ENCODE measurements at places on chromosomes 4 and X. TPM values are rescaled to one million over a fixed set of nuclear protein-coding genes. Genes with fewer than 3 reads are reported as not detected.
A peak's percentile ranks its signal among the peaks of the same experiment; 100 is the strongest.

DNA sequence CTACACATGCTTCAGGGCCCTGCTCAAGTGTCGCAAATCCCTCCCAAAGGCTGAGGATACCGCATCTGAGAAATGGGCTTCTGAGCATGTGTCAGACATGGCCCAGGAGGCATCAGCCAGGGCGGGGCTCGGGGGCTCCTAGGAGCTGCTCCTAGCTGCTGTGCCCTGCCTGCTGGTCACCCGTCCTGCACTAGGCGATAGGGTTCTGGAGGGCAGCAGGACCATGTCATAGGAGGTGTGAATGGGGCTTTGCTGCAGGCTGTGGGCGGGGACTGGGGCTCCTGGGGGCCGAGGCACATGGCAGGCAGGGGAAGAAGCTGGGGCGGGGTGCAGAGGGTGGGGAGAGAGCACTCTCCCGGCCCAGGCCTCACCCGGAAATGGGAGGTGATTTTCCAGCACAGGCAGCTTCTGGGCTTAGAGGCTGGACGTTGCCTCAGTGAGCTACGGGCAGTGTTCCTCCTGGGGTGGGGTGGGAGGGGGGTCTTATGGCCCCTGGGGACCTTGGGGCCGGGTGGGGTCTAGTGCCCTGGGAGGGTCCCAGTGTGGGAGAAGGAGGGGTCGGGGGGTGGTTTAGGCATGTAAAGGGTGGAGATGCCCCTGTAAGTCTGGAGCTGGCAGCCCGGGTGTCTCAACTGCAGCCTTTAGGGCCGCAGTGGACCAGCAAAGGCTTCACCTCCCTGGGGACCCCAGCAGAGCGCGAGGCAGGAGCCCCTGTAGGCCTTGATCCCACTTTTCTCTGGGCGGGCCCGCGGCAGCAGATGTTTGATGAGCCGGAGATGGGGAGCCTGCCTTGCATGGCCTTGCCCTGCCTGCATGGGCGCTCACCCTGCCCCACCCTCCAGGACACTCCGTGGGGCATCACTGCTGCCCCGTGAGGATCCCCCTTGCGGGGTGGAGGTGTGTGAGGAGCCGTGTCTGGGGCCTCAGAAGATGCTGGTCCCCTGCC, 98.6 kb upstream of the LRPAP1 start:
- DNase-seq = no peak

- no peak for DNase-seq
Measured at GRCh38 chr4:508675-509638, 9.9 kb downstream of the PIGG start.

GRCh38 chr4:55184600-55185523, 59.5 kb upstream of the KDR start:
- peak; percentile 34 for DNase-seq

DNA sequence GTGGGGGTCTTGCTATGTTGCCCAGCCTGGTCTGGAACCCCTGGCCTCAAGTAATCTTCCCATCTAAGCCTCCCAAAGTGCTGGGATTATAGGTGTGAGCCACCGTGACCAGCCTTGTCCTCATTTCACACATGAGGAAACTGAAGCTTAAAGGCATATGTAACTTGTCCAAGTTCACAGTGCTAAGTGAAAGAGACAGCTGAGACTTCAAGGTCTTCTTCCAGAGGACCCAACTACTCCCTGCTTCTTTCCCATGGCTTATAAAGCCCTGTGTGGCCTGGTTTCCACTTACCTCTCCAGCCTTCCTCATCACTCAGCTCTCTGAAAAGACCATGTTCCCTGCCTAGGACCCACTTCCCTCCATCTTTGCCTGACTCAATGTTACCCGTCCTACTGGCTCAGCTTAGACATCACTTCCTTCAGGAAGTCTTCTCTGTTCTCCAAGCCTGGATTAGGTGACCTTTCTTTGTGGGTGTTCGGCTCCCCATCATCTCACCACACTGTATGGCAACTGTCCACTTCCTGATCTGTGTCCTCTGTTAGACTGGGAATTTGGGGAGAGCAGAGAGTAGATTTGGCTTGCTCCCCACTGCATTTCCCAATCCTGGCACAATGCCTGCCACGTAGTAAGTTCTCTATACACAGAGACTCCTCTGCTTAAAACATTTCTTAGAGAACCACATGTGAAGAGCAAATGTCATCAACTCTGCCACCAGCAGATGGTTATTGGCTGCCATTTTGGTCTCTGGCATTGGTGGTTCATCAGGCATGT, 30.4 kb upstream of the LAMP2 start:
- no peak for DNase-seq

DNA sequence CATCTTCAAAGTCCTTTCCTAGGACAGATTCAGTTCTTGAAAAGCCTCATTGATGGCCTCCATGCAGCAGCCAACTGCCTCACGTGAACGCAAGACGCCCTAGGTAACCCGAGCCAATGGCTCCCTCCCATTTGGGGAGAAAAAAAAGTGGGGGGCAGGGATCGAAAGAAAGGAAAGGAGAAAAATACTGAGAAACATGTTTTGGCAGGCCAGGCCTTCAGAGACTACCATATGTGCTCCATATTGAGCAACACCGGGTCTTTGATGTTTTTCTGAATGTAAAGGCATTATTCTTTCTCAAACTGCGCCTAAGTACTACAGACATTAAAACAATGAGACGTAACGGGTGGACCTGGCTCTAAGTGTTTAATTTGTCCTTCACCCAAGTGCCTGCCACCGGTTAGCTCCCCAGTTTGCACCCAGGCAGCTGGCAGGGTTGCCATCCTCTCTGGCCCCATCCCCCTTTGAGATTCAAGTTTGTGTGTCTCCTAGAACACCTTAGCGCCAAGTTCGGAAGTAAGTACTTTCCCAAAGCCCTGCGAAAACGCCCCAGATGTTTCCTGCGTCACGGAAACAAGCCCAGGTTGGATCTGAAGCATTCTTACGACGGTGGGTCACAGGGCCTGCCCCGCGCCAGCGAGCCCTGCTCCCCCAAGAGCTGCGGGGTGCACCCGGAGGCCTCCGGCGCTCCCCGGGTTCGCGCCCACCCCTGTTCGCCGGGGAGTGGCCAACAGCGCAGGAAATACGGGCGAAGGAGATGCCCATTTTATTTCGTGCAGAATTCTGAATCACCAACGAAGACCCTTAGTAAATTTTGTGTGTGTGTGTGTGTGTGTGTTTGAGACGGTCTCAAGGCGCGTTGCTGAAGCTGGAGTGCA, 30.1 kb downstream of the HAND2 start:
- DNase-seq = no peak

DNA sequence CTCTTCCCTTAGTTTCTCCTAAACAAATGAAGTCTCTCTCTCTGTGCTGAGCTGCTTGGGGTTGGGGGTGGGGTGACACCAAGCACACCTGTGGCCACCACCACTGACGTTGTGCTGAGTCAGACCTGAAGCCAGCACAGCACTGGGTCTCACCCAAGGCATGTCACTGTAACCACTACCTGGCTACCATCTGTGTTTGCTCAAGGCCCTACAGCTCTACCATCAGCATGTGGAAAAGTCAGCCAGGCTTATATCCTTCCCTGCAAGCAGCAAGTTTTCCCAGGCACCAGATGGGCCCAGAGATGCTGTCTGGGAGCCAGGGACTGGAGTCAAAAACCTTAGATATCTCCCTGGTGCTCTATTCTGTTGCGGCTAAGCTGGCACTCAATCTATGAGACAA, 6.9 kb downstream of the CXCL10 start:
- DNase-seq = peak; percentile 61

DNA sequence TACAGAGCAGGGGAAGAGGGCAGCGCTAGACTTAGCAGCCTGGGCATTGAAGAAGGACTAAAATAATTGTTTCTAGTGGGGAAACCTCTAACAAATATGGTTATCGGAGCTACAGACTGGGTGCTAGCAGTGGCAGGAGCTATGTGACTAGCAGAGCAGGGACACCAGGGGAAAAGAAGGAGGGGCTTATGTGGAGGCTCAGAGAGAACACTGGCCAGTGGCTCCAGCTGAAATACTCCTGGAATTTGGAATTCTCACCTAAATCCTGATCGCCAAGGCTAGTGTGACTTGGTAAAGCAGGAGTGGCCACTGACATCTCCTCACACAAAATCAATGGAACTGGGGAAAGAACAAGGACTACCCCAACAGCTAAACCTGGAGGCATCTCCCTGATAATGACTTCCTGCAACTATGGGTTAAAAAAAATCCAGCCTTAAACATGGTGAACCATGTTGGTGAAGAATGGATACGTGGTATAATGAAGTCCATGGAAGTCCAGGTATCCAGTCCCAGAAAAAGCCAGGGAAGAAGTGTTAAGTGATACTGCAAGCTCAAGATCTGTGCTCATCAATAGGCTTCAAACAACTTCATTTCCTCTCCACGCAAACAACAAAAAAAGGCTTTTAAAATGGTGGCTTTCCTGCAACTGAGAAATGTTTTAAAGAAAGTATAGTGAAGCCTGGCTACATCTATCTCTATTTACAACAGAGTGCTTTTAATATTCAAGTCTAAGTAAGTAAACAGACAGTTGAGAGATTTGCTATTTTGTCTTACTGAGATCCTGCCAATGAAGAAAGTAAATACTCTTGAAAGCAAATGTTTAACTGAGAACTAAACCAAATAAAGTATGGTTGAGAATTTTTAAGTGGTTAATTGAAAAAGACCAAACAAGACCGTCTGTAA, 1.8 kb downstream of the TAPT1 start:
- no peak for DNase-seq

- no peak for DNase-seq
Measured at GRCh38 chr4:153528705-153529485, 62.7 kb downstream of the TMEM131L start.

- peak; percentile 23 for DNase-seq
Measured at GRCh38 chrX:275967-276580, 5.1 kb upstream of the PLCXD1 start.

GRCh38 chr4:185183622-185184281, 20.0 kb downstream of the CFAP97 start:
- DNase-seq = peak; percentile 64

- no peak for DNase-seq
Measured at GRCh38 chr4:140757232-140757630, 1.0 kb upstream of the TBC1D9 start.

- no peak for DNase-seq
Measured at GRCh38 chr4:82741188-82741587, 57.4 kb downstream of the SCD5 start.

GRCh38 chr4:3299122-3299975, 6.5 kb downstream of the RGS12 start:
- no peak for DNase-seq

- no peak for DNase-seq
Measured at GRCh38 chrX:71292669-71293365, 8.7 kb upstream of the ITGB1BP2 start.

GRCh38 chrX:65702956-65703355, 35.5 kb downstream of the MSN start:
- DNase-seq = no peak

DNA sequence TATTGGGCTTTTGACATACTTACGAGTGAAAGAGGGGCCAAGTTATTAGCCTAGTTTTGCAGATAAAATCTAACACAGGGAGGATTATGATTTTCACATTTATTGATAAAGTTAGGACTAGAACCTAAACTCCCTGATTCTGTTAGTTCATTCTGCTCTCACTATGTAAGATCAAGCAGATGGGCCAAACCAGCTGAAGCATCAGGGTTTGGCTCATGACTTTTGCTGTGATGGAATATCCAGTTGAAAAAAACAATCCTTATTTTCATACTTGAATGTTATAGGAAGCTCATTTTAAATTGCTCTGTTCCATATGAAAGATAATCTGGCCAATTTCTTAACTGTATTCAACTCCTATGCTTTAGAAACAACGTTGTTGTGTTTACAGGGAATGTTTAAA, 21.2 kb downstream of the SPRY1 start:
- DNase-seq = no peak

DNA sequence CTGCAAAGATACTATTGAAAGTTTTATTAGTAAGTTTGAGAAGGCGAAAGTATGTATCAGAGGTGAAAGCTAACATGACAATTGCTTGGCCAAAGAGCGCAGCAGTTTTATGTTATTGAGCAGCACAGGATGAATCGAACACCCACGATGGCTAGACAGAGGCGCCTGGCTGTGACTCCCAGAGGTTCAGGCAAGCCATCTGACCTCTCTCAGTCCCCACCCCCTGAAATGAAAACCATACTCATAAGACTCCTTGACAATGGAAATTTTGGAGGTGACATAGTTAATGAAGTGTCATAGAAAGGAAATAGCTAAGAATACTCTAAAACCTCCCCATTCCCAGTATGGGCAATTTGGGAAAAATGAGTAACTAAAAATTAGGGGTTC, 70.6 kb downstream of the MGST2 start:
- no peak for DNase-seq

- DNase-seq = peak; percentile 44
Measured at GRCh38 chrX:150429594-150429993, 66.5 kb downstream of the MAMLD1 start.

- no peak for DNase-seq
Measured at GRCh38 chrX:104392350-104392749, 137.6 kb upstream of the ESX1 start.

GRCh38 chr4:100489305-100489704, 28.5 kb downstream of the EMCN start:
- DNase-seq = no peak

- no peak for DNase-seq
Measured at GRCh38 chr4:41061482-41062185, 152.7 kb downstream of the APBB2 start.

The CSTF2 gene
- total RNA-seq = 31.0 TPM

The STATH gene
- total RNA-seq = not detected

The SPRY1 gene
- total RNA-seq = 2.8 TPM

The ZMAT1 gene
- total RNA-seq = not detected

The MID1IP1 gene
- total RNA-seq = 54.7 TPM

The CPLX1 gene
- total RNA-seq = 0.10 TPM

The AVPR2 gene
- not detected for total RNA-seq

The DTHD1 gene
- not detected for total RNA-seq
